ENCODE measurements at places on chromosomes 1 and 21.

DNA sequence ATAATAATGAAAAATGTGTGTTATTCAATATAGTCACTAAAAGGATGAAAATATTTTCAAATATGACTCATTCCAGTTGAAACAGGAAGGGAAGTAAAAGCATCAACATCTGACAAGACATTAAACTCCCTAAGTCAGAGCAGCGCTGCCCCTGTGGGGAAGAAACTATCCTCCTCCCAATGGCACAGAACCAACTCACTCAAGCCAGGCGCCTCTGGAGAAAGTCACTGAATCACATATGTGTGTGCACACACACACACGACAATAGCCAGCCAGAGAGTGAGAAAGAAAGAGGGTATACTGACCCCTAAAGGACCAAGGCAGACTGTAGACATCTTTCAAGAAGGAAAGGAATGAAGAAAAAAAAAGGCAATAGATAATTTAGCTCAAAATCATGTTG lies 126.9 kb downstream of the SETD4 start:
- no peak for DNase-seq

DNA sequence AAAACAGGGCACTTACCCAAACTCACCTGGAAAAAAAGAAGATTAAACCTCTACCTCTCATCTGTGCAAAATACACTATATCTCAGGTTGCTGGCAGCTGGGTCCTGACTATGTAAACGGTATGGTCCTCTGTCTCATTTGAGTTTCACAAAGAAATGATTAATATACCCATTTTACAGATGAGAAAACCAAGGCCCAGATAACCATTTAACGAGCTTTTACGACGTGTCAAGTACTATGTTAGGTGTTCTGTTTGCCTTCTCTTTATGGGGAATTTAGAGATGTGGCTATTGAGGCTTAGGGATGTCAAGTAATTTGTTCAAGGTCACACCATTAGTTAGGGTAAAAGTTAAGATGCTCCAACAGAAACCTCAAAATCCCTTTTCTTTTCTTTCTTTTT lies 140.4 kb upstream of the USP24 start:
- no peak for DNase-seq

DNA sequence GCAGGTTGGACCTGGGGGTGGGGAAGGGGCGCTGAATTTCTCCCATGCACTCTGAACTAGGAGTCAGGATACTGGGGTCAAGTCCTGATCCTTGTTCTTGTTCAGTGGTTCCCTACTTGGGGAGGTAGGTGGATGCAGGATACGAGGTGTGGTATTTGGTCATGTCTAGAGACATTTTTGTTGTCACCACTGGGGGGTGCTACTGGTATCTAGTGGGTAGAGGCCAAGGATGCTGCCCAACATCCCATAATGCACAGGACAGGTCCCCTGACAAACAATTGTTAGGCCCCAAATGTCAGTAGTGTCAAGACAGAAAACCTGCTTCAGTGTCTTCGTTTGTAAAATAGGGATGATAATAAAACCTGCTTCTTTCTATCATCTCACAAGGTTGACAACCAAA lies 259.0 kb upstream of the FOXD3 start:
- peak; percentile 8 for DNase-seq

- no peak for DNase-seq
Measured at GRCh38 chr1:143497374-143497747, 474.4 kb downstream of the FAM72C start.

GRCh38 chr1:115900856-115901255 lies 59.9 kb upstream of the NHLH2 start:
- DNase-seq = no peak

- DNase-seq = no peak
Measured at GRCh38 chr1:166174108-166174507, 7.3 kb upstream of the FAM78B start.

- no peak for DNase-seq
Measured at GRCh38 chr1:64515427-64515826, 45.5 kb downstream of the CACHD1 start.

- DNase-seq = no peak
Measured at GRCh38 chr1:158102881-158103674, 77.6 kb upstream of the CD1D start.

- DNase-seq = no peak
Measured at GRCh38 chr21:36981049-36981391, 14.6 kb upstream of the HLCS start.

- no peak for DNase-seq
Measured at GRCh38 chr1:237525102-237525501, 365.6 kb downstream of the ZP4 start.

DNA sequence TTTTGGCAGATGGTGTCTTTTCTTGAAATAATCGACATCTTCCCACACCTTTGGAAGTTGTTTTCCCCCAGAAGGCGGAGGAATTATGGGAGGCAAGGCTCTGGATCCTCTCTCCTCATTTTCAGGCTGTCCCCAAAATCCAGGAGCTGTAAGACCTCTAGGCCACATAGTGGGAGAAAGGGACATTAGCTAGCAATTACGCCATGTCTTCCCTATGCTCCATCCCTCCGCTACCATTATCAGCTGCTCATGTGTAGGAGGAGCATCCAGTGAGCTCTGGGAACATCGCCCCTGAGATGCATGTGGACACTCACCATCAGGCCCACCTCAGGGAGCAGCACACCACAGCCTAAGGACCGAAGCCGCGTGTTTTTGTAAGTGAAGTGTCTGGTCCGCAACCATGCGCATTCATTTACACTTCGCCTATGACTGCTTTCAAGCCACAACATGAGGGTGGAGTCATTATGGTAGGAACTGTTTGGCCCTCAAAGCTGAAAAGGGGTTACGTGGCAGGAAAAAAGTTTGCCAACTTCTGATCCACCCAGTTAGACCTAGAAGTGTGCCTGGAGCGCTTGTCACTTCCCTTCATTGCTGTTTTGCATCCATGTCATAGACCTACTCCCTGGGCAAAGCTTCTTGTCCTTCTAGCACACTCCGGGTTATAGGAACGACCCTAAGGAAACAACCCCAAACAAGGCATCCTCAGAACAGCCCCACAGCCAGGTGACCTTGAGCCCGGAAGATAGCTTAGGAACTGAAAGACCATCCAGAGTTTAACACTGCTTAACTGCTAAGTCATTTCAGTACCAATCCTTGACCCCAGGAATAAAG lies 85.5 kb downstream of the C1orf94 start:
- no peak for DNase-seq

DNA sequence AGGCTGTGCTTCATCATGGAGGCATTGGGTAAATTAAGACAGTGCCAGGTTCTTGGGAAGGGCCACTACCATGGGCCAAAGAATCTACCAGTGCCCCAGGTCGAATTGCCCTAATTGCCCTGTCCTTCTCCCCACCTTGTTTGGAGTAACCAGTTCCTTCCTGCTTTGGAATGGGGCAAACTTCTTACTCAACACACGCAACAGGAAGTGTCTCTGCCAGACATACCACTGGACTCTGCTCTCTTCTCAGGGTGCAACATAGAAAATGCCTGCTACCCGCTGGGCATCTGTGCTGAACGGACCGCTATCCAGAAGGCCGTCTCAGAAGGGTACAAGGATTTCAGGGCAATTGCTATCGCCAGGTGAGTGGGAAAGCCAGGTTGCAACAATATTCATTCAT lies 15.8 kb downstream of the CDA start:
- DNase-seq = no peak

- DNase-seq = no peak
Measured at GRCh38 chr1:245575710-245576109, 420.9 kb downstream of the KIF26B start.

GRCh38 chr1:17108786-17109185 lies 10.5 kb downstream of the PADI2 start:
- DNase-seq = no peak

GRCh38 chr1:102097451-102097850 lies 100.7 kb upstream of the OLFM3 start:
- no peak for DNase-seq

DNA sequence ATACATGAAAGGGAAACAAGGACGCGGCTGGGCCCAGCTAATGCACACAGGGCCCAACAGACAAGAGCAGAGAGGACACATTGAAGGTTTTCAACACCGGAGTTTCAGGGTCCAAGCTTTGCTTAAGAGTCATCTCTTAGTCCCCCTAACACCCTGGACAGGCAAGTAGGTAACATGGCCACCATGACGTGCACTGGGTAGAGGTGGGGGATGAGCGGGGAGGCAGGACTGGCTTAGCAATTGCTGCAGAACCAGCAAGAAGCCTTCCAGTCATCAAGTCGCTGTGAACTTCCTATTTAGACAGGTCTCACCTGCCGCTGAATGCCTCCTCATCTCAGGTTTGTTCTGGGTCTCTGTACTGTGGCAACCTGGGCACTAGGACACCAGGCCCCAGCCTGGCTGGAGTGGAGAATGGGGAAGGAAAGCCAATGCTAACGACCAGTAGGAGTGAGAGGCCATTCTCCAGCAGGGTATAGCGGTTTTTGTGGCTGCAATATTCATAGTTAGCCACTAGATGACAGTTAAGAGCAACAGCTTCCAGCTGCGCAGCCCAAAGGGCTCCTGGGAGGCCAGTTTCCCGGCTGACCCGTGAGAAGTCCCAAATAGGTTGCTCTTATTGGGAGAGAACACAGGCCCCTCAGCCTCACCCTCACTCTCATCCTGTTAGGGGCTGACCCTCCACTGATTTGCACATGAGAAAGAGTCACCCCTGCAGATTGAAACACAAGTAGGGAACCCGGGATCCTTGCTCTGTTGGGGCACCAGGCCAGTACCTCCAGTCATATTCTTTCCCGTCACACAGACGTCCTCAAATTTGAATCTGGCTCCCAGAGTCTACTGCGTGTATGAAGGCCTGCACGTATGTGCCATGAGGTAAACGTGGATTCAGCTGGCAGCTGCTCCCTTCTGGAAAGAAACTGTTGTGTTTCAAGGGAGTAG lies 6.0 kb upstream of the PIGC start:
- peak; percentile 73 for DNase-seq

Data from activated CD4-positive, alpha-beta T cell treated with anti-CD3 and anti-CD28 coated beads, Interleukin-10, Interleukin-2, amounts not matched to agents 100 ng/mL and 50 ng/mL, durations not matched to agents 16 hours and 8 hours (primary cell).